CD4-positive, alpha-beta T cell treated with Interleukin-2 at 100 ng/mL for 4 hours (primary cell): ENCODE measurements at places on chromosomes 1 and 21.
A peak's percentile ranks its signal among the peaks of the same experiment; 100 is the strongest.

DNA sequence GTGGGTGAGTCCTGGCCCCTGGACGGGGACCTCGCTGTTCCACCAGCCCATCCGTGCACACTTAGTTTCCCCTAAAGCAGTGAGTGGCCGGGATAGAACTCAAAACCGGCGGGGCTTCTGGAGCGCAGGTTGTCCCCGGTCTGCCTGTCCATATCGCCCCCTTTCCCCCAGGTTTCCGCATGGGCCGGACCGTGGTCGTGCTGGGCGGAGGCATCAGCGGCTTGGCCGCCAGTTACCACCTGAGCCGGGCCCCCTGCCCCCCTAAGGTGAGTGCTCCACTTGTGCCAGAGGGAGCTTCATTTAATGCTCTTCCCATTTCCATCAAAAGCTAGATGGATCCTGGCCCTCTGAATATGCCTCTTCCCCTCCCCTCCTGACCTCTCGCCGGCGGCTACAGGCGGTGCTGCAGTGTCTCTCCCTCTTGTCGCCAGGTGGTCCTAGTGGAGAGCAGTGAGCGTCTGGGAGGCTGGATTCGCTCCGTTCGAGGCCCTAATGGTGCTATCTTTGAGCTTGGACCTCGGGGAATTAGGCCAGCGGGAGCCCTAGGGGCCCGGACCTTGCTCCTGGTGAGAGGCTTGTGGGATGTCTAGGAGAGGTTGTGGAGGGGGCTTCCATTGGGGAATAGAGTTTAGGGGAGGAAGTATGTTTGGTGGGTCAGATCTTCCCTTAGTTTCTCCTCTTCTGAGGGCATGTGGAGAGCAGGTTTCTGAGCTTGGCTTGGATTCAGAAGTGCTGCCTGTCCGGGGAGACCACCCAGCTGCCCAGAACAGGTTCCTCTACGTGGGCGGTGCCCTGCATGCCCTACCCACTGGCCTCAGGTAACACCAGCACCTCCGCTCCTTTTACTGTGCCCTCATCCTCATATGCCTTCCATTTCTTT lies 683 bp downstream of the PPOX start:
- no peak for DNase-seq

DNA sequence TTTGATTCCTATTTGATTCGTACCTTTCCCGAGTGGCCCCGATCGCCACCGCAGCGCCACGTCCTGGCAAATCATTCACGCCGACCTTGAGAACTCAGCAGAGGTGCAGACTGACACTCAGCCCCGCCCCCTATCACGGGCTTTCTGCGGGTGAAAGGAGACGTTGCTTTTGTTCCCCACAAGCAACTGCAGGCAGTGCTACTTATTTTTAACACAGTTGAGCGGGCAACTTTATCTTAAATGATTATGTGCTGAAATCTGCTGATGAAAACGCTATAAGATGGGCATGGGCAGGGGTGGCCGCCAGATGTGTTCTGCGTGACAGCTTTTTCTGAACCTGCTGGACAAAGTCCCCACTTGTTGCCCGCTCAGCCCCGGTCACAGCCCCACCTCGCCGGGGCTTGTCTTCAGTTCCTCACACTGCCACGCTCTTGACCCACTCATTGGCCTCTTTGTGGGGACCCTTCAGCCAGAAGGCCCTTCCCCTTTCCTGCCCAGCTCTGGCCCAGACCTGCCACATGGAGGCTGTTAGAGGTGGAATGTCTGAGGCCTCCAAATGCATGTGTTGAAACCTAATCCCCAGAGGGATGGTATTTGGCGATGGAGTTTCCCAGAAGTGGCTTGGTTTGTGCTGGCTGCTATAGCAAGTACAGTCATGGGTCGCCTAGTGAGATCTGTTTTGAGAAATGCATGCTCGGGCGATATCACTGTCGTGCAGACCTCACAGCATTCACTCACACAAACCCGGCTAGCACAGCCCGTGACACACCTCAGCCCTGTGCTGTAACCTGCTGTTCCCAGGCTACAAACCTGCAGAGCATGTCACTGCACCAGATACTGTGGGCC lies 15.7 kb upstream of the PDXK start:
- DNase-seq, result peak; percentile 6

DNA sequence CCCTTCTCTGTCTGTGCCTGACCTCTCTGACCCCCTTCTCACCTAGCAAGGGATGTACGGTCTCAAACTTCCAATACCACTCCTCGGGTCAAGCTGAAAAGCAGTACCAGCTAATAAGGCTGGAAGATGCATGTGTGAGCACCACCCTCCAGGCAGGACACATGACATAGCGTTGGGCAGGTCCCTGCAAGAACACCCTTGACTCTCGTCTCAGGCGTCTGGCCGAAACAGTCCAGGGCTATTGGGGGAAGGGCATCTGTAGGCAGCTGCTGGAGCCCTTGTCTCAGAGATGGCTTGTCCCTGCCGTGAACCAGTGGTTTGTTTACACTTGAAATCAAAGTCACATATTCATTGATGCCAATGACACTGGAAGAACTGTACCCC lies 56.5 kb downstream of the CD46 start:
- no peak for DNase-seq

DNA sequence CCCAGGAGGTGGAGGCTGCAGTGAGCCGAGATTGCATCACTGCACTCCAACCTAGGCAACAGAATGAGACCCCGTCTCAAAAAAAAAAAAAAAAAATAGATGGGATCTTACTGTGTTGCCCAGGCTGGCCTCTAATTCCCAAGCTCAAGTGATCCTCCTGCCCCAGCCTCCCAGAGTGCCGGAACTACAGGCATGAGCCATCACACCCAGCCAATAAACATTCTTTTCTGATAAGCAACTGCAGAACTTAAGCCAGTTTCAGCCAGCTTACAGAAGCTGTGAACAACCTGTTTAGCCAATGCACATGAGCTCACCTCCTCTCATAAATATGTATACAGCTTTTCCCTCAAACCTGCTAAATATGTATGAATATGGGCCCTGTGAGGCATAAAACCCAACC lies 3.1 kb upstream of the MIIP start:
- no peak for DNase-seq

GRCh38 chr1:205500240-205501233 lies 3.9 kb upstream of the CDK18 start:
- DNase-seq, result no peak

DNA sequence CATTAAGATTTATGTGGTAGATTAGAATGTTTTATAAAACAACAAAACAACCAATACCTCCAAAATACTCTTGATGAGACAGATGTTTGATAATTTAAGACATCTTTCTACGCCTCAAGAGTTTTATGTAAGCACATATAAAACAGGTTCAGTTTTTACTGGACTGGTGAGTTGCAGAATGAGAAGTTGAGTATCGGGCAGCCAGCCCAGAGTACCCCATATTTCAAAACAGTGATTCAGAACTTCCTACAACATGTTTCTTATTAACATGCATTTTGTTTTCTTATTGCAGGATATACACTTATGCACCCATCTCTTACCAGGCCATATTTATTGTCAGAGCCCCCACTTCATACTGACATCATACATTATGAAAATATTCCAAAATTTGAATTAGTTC lies 91.4 kb upstream of the RAVER2 start:
- DNase-seq, result no peak
